HepG2 (cell line): ENCODE measurements at places on chromosomes 6 and 20. TPM values are rescaled to one million over a fixed set of nuclear protein-coding genes. Genes with fewer than 3 reads are reported as not detected.

DNA sequence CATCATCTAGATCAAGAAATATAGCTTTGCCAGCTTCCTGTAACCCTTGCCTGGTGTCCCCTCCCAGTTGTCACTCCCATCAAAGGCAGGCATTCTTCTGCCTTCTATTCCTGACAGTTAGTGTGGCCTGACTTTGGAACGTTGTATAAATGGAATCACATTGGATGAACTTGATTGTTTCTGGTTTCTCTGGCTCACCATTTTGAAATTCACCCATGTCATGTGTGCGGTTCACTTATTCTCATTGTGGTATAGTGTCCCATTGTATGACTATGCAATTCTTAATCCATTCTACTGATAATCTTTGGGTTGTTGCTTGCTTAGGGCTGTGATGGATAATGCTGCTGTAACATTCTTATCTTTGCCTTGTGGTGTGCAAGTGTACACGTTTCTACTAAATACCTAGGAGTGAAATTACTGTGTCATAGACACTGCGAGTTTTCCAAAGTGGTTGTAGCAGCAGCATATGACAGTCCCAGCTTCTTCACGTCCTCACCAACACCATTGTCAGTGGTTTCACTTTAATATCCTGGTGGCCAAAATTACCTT, 73.2 kb downstream of the VEGFA start:
- no peak for DNase-seq

DNA sequence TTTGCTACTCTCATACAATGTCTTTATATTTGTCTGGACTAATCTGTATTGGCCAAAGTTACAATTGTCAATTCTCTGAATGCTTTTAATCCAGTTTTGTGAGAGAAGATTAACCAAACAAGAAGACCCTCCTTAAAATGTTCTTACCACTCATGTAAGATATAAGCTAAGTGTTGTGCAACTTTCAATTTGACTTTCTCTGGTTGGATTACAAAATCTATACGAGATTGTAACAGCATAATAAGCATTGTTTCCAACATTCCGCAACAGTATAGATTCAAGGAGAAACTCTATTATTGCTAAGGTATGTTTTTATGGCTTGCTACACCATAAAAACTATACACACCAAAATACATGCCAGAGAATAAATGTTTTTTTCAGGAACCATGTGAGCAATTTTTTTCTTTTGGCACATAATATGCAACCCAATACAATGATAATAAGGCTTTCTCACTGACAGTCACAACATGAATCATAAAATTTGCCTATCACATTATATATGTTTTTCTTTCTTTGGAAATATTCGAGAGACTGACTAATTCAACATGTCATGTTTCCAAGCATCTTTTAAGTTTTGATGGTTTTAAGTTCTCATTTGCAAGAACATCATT, 12.2 kb upstream of the TRPC4AP start:
- DNase-seq: no peak

The C20orf202 gene
- polyA plus RNA-seq: 0.91 and 1.2 TPM in 2 replicates

The SFTA2 gene
- polyA plus RNA-seq: not detected in 2 replicates

The TGM3 gene
- not detected in 2 replicates for polyA plus RNA-seq

GRCh38 chr6:26309731-26310142, 55.3 kb upstream of the BTN3A2 start:
- DNase-seq: peak; percentile 76

GRCh38 chr20:13302647-13303450, 81.8 kb downstream of the ISM1 start:
- peak; percentile 49 for DNase-seq

The AFDN gene
- 151 and 156 TPM in 2 replicates for polyA plus RNA-seq

DNA sequence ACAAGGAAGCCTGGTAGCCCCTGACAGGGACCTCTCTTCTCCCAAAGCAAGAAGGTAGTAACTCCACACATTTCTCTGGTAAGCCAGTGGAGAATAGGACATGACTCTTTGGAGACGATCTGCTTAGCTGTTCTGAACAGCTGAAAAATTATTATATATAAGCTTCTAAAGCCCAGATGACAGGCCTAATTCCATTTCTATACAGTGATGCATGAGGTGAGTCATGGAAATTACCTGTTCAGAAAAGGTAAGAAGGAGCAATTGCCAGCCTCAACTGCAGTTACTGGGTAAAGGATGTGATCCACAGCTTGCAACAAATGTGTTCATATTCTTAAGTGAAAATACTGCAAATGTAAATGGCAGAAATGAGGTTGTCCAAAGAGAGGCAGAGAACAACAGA, 54.0 kb downstream of the PREP start:
- no peak for DNase-seq

GRCh38 chr6:145042559-145042958, 692.8 kb downstream of the EPM2A start:
- peak; percentile 33 for DNase-seq

GRCh38 chr20:46963758-46964617, 69.3 kb downstream of the EYA2 start:
- no peak for DNase-seq

The IP6K3 gene
- polyA plus RNA-seq: 0.18 and 0.48 TPM in 2 replicates

DNA sequence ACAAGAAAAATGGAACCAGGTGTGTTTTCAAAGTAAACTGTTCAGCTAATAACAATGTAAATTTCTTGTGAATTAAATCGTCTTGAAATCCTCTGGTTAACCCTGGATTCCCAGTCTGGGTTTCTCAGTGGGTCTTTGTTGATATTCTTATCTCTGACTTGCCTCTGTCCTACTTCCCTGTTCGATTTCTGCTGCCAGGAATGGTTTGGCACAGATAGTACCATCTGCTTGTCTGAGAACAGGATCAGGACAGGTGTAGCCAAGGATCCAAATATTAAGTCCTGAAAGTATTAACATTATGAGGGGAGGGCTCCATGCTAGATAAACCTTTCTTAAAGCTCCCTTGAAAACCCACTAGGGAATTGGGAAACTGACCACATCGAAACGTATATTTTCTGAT, 30.1 kb downstream of the ARFGEF2 start:
- no peak for DNase-seq
